Activated naive CD4-positive, alpha-beta T cell treated with Interleukin-2 at 50 U/mL for 16 hours (primary cell): ENCODE measurements at places on chromosomes 7 and 10.

DNA sequence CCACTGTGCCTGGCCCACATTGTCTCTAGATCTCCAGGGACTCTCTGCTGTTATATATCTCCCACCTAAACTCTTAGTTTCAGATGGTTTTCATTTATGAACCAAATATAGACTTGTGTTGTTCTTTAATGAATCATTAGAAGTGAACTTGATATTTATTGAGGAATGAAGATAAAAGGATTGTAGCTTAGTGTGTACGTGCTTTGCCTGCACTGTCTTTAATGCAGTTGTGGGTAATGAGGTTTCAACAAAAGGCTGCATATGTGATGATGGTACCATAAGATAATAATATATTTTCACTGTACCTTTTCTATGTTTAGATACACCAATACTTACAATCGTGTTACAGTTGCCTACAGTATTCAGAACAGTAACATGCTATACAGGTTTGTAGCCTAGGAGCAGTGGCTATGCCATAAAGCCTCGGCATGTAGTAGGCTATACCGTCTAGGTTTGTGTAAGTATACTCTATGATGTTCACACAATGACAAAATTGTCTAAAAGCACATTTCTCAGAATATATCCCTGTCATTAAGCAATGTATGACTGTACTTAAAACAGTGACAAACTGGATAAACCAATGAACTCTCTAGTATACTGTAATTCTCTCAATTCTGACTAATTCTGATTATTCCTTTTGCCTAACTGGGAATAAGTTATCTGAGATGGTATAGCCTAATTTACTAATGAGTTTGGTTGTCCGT is 25.2 kb downstream of the VCL start:
- no peak for DNase-seq

DNA sequence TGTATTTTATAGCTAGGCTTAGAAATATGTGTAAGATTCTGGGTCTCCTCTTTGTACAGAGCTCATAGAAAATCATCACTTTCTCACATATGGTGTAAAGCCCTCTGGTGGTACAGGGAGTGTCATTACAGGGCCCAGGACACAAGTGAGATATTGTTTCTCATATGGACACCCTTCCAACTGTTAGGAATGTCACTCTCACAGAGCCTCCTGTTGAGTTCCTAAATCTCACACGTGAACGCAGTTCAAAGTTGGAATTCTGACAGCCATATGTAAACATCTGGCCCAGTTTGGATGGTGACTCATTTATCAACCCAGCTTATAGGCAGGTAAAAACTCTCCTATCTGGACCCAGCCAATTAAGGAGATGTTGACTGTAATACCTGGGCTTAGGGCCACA is 35.4 kb upstream of the ZNF107 start:
- no peak for DNase-seq

DNA sequence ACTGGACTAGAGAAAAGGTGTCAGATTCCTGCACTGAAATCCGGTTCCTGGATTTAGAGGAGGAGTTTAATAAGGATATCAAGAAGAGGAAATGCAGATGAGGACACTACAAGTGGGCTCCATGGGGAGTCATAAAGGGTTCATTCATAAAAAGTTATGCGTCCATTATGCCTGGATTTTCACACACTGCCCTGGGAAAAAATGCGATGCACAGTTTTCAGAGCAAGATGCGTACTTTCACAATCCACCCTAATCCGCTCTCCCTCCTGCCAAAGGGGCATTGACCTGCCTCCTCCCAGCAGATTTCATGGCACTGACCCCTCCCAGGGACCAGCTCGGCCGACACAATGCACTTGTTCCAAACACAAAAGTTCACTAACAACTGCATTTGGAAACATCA is 42.2 kb upstream of the OPALIN start:
- no peak for DNase-seq

DNA sequence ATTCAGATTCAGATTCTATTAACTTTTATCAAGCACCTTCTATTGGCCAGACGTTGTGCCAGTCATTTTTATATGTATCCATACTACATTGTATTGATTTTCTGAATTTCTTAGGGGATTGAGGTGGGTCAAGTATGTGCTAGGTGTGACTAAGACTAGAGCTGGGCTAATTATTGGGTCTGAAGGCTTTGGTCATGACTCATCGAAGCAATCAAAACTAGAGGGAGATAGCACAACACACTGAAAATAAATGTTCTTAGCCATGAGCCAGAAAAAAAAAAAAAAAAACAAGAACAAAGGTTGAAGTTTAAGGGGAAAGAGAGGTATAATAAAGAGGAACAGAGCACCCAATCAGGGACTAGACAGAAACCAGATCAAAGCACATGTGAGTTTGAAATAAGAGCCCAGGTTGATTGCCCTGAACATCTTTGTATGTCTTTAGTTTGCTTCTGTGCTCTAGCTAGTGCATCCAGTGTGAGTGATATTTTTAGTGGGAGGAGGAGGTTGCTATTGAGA is 171.6 kb upstream of the FOXP2 start:
- no peak for DNase-seq

DNA sequence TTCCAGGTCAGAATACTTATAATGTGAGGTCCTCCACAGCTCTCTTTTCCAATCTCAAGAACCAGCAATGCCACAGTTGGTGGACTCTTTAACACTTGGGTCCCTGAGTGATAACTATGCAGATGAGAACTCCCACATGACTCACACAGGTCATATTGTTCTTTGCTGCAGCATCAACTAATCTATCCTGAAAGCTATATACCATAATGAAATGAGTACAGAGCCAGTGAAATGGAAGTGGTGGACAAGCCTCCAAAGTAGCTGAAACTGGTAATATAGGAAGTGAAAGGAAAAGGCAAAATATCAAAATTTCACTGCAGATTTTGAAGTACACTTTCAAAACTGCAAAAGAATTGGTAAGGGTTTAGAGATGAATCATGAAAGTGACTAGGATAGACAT is 45.6 kb downstream of the SORCS1 start:
- no peak for DNase-seq

GRCh38 chr10:130885021-130885655 is 426.4 kb downstream of the TCERG1L start:
- DNase-seq: no peak
